ENCODE measurements at places on chromosomes 6 and 20.

DNA sequence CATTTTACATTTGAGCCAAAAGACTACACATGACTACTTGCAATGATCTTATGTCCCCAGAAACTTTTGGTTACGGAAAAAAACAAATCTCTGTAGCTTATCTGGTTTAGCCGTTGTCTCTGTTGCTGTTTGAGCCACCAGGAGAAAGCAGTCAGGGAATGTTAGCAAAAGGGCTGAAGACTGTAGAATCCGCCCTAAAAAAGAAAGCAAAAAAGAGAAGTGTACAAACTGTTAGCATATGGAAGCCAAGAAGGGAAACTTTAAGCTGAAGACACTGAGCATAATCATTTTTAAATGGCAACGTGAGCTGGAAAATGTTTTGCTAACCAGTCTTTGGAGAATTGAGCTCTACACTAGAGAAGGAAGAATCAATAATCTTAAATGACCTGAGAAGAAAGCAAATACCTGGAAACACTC is 69.9 kb upstream of the MYLIP start:
- peaks cover 2% of the 10 kb centered on the region for H3K27me3 ChIP-seq
- no peak overlapping the region for H3K27ac ChIP-seq
- no peaks in the 10 kb centered on the region for H3K36me3 ChIP-seq
- H3K4me3 ChIP-seq, result no peak overlapping the region
- DNase-seq, result no peak
- no peaks in the 10 kb centered on the region for H3K4me1 ChIP-seq

DNA sequence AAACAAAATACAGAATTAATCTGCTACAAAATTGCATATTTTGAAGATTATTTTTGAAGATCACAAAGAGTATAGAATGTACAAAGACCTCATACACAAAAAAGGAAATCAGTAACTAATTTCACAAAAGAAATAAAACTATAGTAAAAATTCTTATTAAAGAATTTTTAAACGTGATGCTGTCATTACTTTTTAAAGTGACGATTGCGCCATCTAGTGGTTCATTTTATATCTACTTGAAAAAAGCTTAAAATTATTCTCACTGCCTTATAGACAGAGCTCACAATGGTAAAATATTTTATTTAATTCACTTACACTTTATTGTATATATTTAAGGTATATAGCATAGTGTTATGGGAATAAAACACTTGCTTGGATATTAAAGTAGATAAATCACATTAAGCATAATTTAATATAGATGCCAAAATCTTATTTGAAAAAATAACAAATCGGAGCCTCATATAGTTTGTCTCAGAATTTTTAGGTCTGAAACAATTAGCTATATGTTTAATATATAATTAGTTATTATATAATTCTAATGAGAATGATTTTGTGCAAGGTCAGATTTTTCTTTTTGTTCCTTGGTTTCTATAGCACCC is 128.8 kb downstream of the PHF3 start:
- H3K36me3 ChIP-seq, result no peaks in the 10 kb centered on the region
- H3K4me1 ChIP-seq, result no peaks in the 10 kb centered on the region
- no peak overlapping the region for H3K4me3 ChIP-seq
- H3K27ac ChIP-seq, result no peak overlapping the region
- H3K27me3 ChIP-seq, result peaks cover 3% of the 10 kb centered on the region
- no peak for DNase-seq

- no peaks in the 10 kb centered on the region for H3K4me1 ChIP-seq
- H3K4me3 ChIP-seq, result no peak overlapping the region
- H3K36me3 ChIP-seq, result no peaks in the 10 kb centered on the region
- no peak for DNase-seq
Observed at GRCh38 chr6:162385980-162386379, 341.6 kb downstream of the PRKN start.

DNA sequence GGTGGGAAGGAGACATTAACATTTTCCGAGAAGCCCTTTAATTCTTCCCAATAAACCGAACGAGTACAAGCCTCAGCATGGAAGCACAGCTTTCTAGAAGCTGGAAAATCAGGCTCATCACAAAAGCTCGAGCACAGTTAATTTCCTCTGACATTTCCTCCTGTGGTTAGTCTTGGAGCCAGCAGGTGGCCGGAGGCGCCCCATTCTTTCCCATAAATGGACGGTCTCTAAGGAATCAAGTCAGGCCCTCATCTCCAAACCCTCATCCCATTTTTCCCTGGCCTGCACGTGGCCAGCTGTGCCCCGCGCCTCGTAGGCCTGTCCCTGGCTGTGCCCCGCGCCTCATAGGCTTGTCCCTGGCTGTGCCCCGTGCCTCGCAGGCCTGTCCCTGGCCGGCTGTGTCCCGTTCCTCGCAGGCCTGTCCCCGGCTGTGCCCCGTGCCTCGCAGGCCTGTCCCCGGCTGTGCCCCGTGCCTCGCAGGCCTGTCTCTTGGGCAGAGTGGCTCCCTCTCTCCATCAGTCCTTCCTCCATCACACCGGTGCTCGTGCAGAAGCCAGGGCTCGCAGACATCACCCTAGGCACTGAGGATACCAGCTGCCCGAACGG is 19.7 kb upstream of the NTSR1 start:
- H3K27ac ChIP-seq, result no peak overlapping the region
- DNase-seq, result no peak
- H3K27me3 ChIP-seq, result peaks cover 11% of the 10 kb centered on the region
- no peaks in the 10 kb centered on the region for H3K36me3 ChIP-seq

DNA sequence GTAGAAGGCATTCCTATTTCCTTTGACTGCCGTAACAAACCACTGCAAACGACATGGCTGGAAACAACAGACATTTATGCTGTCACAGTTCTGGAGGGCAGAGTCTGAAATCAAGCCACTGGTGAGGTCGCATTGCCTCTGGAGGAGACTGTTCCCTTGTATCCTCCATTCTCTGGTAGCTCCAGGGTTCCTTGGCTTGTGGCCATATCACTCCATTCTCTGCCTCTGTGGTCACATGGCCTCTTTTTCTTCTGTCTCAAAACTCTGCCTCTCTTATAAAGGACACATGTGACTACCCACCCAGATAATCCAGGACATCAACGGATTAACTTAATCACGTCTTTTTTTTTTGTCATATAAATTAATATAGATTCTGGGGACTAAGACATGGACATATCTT is 84.4 kb downstream of the LYRM2 start:
- peaks cover 10% of the 10 kb centered on the region for H3K27me3 ChIP-seq
- H3K4me3 ChIP-seq, result no peak overlapping the region

DNA sequence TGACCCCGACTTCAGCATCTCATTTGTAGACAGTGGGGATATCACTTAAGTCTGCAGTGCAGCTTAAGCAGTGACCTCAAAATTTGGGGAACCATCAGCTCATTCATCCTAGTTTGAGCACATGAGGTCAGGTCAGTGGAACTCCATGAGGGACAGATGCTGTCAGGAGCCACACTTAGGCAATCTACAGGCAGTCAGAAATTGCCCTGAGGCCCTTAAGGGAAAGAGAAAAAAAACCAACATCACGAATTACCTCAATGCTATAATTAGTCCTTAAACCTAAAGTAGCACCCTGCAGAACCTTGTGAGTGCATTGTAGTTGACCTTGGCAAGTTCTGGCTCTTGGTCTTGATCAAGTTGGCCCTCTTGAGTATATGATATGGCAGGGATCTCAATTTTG is 21.1 kb downstream of the TMEM74B start:
- DNase-seq, result no peak
- no peak overlapping the region for H3K27ac ChIP-seq
- no peaks in the 10 kb centered on the region for H3K27me3 ChIP-seq
- H3K36me3 ChIP-seq, result peaks cover 51% of the 10 kb centered on the region

DNA sequence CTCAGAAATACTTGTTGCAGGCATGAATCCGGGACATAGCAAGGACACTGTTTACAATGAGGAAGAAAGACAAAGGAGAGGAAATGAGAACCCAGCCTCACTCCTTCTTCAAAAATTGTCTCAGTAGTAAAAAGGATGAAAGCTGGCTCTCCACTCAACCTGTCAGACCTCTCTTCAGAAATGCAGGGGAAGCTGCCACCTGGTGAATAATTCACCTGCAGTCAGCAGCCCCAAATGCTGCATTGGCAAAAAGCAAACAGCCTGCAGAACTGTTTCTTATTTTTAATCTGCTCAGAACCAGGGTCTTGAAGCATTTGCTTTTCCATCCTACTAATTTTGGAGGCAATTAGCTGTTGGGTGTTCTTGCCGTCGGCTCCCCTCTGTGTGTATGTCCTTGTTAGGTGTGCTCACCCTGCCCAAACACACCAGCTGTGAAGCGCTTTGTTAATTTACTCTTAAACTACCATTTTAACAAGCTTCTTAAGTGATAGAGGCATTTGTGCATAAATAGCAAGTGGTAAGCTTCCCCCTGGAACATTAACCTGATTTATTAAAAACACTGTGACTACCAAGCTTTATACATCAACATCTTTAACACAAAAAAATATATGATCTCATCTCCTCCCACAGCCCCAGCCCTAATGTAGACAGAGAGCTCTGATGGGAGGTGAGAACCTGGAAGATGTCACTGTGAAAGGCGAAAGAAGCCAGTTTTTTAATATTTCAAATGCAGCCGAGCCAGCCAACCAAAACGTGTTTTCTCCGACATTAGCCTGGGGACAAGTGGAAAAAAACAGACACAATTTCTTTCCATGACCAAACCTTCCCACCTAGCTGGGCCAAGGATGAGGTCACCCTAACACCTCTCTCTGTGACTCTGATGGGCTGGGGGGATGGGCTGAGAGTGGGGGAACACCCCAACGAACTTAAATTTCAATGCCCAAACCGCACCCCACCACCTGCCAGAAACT is 451.0 kb upstream of the SULF2 start:
- peaks cover 5% of the 10 kb centered on the region for H3K27me3 ChIP-seq
- no peak for DNase-seq
- no peaks in the 10 kb centered on the region for H3K36me3 ChIP-seq
- H3K27ac ChIP-seq, result no peak overlapping the region
- H3K4me3 ChIP-seq, result no peak overlapping the region
- H3K4me1 ChIP-seq, result no peaks in the 10 kb centered on the region

GRCh38 chr6:958488-958887 is 265.5 kb upstream of the EXOC2 start:
- peaks cover 30% of the 10 kb centered on the region for H3K27me3 ChIP-seq
- no peaks in the 10 kb centered on the region for H3K36me3 ChIP-seq
- H3K27ac ChIP-seq, result no peak overlapping the region
- no peak for DNase-seq
- no peaks in the 10 kb centered on the region for H3K4me1 ChIP-seq

DNA sequence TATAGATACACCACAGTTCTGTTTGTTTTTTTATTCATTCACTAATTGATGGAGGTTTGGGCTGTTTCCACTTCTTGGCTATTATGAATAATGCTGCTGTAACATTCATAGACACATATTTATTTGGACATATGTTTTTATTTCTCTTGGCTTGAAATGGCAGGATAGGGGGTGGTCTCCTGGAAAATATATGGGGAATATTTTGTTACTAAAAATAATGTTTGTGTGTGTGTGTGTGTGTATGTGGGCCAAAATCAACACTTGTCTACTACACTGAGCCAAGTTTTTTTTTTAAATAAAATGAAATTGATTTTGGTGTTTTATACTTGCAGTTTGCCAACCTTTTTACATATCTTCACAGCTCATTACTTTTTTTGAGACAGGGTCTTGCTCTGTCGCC is 264.4 kb upstream of the SULF2 start:
- no peak for DNase-seq
- no peaks in the 10 kb centered on the region for H3K4me1 ChIP-seq
- H3K27me3 ChIP-seq, result peaks cover 17% of the 10 kb centered on the region
- no peak overlapping the region for H3K27ac ChIP-seq
- no peaks in the 10 kb centered on the region for H3K36me3 ChIP-seq

DNA sequence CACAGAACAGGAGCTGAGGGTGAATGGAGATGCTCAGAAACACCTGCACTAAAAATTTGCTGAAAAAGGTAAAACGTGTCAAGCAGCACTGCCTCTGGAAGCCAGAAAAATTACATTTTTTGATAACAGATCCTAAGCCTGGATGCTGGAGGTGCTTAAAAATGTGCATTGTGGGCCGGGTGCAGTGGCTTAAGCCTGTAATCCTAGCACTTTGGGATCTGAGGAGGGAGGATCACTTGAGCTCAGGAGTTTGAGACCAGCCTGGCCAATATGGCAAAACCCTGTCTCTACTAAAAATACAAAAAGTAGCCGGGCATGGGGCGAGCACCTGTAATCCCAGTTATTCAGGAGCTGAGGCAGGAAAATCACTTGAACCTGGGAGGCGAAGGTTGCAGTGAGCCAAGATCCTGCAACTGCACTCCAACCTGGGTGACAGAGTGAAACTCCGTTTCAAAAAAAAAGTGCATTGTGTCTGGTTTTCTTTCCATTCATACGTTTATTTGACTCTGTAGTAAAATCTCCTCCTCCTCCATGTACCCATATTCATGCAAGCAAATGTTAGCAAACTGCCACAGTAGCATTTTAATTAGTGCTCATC is 587 bp upstream of the BTN3A1 start:
- peak overlapping the region; percentile 97 for H3K27ac ChIP-seq
- no peak for DNase-seq
- H3K4me1 ChIP-seq, result peaks cover 44% of the 10 kb centered on the region
- no peaks in the 10 kb centered on the region for H3K27me3 ChIP-seq

GRCh38 chr6:37653933-37654565 is 43.6 kb downstream of the MDGA1 start:
- no peak overlapping the region for H3K27ac ChIP-seq
- H3K4me3 ChIP-seq, result no peak overlapping the region
- no peaks in the 10 kb centered on the region for H3K4me1 ChIP-seq
- H3K36me3 ChIP-seq, result peaks cover 3% of the 10 kb centered on the region
- peaks cover 14% of the 10 kb centered on the region for H3K27me3 ChIP-seq
- DNase-seq, result peak; percentile 66

DNA sequence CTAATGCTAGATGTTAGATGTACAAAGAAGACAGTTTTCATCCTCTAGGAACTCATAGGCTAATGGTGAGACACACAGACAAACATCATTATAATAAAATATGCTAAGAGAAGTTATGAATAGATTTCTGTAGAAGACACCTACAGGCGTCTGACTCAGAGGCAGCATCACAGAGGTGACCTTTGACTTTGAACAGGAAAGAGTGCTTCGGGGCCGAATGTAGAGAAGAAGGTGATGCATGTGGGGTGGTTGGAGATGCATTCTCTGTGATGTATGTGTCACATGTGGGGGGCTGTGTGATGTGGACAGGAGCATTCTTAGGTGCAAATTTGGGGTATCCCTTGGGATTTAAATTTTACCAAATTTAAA is 6.8 kb downstream of the GUCA1A start:
- no peaks in the 10 kb centered on the region for H3K36me3 ChIP-seq
- peak overlapping the region; percentile 44 for H3K27ac ChIP-seq
- no peak overlapping the region for H3K4me3 ChIP-seq
- H3K4me1 ChIP-seq, result peaks cover 8% of the 10 kb centered on the region
- peak; percentile 31 for DNase-seq
- peaks cover 4% of the 10 kb centered on the region for H3K27me3 ChIP-seq

GRCh38 chr6:119891644-119892043 is 542.1 kb upstream of the MAN1A1 start:
- no peak for DNase-seq
- no peaks in the 10 kb centered on the region for H3K4me1 ChIP-seq
- H3K4me3 ChIP-seq, result no peak overlapping the region
- H3K36me3 ChIP-seq, result no peaks in the 10 kb centered on the region
- no peak overlapping the region for H3K27ac ChIP-seq
- peaks cover 2% of the 10 kb centered on the region for H3K27me3 ChIP-seq

- H3K27me3 ChIP-seq, result peaks cover 12% of the 10 kb centered on the region
- H3K4me1 ChIP-seq, result peaks cover 17% of the 10 kb centered on the region
- H3K4me3 ChIP-seq, result no peak overlapping the region
Observed at GRCh38 chr20:45779011-45779915, 12.4 kb downstream of the WFDC3 start.

All from activated naive CD8-positive, alpha-beta T cell treated with anti-CD3 and anti-CD28 coated beads, Interleukin-2, amount 50 U/mL, for 24 hours (primary cell).